Progenitor cell of endocrine pancreas (in vitro differentiated cells): ENCODE measurements at places on chromosomes 2 and 18.

DNA sequence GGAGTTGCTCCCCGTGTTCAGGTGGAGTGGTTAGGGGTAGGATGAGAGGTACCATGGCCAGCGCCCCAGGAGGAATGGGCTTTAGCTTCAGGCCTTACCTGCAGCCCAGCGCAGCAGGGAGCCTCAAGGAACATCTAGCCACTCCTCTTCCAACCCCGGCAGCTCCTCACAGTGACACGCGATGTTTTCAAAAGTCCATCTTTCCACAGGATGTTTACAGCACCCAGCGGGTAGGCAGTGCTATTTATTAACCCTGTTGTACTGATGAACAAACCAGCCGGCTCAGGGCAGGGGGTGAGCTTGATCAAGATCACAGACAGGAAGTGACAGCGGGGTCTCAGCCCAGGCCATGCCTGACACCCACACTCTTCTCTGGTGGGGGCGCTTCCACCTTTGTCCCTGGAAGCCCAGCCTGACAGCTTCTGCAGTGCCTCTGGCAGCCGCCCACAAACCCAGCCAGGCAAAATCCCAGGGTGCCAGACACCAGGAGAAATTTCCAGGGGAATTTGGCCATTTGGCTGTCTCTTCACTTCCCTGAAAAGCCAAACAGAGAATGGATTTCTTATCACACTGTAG lies 18.4 kb upstream of the PRLH start:
- no peak for DNase-seq

DNA sequence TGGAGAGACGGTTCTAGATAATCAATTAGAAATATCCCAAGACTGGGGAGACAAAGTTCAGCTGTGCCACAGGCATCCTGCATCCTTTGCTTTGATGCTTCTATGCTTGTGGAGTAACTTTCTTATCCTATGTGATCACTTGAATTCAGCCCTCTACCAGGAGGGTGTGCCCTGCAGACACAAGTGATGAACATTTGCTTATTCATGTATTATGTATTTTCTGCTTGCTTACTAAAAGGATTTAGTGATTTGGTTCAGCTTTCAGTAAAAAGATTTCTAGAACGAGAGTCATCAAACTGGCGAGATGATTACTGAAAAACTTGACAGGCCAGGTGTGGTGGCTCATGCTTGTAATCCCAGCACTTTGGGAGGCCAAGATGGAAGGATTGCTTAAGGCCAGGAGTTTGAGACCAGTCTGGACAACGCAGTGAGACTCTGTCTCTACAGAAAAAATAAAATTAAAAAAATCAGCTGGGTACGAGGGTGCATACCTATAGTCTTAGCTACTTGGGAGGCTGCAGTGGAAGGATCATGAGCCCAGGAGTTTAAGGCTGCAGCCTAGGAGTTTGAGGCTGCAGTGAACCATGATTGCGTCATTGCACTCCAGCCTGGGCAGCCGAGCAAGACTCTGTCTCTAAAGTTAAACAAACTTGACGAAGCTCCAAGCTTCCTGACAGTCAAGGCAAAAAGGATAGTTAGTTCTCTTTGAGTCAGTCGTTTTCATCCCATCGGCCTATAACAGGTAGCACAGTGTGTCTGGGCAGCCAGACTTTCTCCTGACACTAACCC lies 13.3 kb downstream of the HK2 start:
- DNase-seq, result no peak

- no peak for DNase-seq
Measured at GRCh38 chr2:181306785-181307184, 150.4 kb upstream of the ITGA4 start.

DNA sequence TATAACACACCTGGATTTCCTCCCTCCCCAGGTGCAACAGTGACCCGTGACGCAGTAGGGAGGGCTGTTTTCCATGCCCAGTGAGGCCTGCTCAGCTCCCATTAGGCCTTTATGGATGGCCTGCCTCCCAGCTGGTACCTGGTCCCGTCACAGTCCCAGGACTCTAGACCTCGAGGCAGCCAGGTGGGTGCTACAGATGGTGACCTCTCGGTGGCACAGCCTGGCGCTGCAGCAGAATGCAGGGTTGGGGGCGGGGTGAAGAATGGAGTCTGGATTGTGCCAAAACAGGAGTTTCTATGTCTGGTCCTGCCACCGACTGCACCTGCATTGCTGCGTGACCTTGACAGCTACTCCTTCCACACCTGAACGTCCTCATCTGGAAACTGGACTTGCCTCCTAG lies 18.0 kb upstream of the YWHAQ start:
- no peak for DNase-seq

DNA sequence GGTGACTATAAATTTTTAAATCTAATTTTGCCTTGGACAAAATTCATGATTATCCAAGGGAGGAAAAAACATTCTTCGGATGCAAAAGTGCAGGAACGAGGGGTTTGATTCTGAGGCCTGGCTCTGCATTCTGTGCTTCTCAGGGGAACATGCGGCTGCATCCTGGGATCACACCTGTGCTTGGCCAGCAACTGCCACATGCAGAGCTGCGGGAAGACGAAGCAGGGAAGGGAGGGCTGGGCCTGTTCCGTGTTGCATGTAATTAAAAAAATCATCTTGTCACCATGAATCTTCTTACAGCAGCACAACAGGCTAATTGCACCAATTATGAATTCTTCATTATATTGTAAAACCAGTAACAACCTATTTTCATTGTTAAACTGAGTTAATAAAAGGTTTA lies 158.0 kb upstream of the ALKAL2 start:
- DNase-seq, result no peak

- no peak for DNase-seq
Measured at GRCh38 chr2:41597680-41598079, 450.1 kb upstream of the PKDCC start.

DNA sequence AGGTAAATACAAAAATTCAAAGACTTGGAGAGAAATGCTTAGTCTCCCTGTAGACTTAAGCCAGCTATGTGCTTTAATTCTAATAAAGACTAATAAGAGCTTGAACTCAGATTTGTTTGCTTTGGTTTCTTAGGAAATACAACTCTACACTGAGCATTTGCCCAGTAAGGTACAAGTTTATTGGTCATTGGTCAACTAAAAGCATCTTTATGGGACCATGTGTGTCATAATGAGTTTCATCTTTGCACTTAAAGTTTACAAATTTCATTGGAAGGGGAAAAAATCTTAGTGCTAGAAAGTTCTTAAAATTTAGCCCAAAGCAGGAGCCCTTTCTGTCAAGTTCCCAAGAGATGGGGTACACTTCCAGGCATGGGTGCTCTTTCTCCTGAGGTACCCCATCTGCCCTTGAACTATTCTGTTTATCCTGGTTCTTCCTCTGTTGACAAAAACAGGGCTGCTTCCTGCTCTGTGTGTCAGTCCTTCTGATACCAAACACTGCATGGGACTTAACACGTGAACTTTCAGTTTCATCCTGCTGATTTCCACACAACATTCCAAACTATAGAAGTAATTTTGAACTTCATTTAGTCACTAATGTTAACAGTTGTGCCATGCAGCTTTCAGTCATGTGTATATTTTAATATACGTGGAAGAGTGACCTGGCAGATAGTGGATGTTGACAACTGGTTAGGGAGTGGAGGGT lies 200.2 kb downstream of the TPGS2 start:
- no peak for DNase-seq

DNA sequence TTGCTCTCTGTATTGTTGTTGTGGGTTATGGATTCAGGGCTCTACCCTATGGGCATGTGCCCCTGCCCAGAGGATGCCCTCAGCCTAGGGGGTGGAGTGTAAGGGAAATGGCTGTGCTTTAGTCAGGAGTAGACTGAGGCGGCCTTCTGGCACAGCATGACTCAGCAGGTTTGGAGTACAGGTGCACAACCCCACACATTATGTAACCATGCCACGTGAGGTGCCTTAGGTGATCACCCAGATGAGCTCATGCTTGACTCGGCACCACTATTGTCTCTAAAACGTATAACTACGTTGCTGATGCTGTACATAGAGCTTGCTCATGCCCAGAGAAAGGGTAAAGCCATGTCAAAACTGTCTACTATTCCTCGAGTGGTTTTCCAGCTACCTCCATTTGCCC lies 48.3 kb upstream of the ZC3H15 start:
- no peak for DNase-seq

DNA sequence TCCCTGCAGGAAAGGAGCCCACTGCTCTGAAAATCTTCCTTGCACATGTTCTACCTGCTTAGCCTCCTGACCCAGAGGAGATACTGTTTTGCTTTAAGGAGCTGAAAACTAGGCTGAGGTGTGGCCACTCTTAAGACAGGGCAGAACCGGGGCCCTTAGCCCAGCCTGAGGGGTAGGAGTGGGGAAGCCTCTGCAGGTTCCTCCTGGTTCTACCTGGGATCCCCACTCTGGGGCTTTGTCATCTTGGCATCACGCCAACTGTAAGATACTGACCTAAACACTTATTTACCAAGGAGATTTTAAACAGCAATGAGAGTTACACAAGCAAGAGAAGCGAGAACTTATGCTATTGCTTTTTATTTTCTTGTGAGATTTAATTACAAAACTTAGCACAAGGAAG lies 86.9 kb downstream of the KCTD1 start:
- no peak for DNase-seq

DNA sequence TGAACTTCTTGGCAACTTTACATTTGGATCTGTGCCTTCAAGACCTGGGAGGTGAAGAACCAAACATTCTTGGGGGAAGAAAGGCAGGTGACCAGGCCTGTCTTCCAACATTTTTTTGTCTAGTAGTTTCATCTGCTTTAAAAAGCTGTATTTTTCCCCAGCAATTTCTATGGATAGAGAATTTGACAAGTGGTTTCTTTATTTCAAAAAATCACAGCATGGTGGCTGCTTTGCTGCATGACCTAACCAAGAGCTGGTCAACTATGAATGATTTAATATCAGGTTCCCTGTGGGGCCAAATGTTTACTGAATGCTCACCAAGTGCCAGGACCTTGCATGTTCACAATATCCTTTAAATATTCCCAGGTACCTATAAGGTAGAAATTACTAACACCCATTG lies 19.1 kb downstream of the LRP2 start:
- no peak for DNase-seq

DNA sequence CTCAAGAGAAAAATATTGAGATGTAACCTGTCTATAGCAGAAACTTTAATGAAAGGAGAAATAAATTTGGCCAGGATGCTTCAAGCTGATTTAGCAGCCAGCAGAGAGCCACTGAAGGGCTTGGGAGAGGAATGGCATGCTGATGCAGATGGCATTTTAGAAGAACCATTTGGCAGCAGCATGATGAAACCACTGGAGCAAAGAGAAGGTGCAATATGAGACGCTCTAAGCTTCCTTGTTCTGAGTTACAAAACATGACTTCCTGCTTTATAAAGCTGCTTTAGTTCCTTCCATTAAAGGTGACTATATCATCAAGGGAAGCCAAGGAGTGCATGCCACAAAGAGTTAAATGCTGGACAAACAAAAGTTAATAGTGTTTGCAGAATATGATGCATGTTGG lies 189.7 kb downstream of the PID1 start:
- DNase-seq, result no peak

- DNase-seq, result no peak
Measured at GRCh38 chr2:44430342-44430741, 68.6 kb downstream of the CAMKMT start.

- DNase-seq, result no peak
Measured at GRCh38 chr2:188629753-188630527, 338.3 kb downstream of the GULP1 start.
